Endothelial cell (in vitro differentiated cells): ENCODE measurements at places on chromosomes 6 and 20. TPM values are rescaled to one million over a fixed set of nuclear protein-coding genes. Genes with fewer than 3 reads are reported as not detected.

DNA sequence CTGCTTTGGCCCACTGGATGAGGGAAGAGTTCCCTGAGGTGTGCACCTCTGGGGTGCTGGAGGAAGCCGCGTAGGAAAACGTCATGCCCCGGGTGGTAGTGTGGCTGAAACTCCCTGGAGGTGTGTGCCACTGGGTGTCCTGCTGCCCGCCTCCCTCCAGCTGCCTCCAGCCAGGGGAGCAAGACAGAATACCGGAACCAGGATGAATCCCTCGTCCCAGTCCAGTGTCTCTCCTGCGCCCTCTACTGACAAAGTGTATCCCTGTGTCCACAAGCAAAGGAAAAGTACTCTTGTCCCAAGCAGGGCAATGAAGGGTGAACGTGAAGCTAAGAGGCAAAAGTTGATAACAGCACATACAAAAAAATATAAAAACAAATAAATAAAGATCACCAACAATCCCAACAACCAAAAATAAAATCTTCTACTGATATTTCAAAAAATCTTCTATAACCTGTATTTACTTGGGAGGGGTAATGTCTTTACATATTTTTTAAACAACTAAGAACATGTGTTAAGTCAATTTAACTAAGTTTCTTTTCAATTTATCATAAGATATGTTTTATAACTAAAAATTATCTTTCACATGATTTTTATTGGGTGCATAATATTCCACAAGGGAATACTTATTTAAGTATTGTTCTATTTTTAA is 437.6 kb downstream of the MAFB start:
- DNase-seq = peak; percentile 46

Gene HLA-DQA2
- total RNA-seq = not detected

Gene PPP1R16B
- 46.9 TPM for total RNA-seq

DNA sequence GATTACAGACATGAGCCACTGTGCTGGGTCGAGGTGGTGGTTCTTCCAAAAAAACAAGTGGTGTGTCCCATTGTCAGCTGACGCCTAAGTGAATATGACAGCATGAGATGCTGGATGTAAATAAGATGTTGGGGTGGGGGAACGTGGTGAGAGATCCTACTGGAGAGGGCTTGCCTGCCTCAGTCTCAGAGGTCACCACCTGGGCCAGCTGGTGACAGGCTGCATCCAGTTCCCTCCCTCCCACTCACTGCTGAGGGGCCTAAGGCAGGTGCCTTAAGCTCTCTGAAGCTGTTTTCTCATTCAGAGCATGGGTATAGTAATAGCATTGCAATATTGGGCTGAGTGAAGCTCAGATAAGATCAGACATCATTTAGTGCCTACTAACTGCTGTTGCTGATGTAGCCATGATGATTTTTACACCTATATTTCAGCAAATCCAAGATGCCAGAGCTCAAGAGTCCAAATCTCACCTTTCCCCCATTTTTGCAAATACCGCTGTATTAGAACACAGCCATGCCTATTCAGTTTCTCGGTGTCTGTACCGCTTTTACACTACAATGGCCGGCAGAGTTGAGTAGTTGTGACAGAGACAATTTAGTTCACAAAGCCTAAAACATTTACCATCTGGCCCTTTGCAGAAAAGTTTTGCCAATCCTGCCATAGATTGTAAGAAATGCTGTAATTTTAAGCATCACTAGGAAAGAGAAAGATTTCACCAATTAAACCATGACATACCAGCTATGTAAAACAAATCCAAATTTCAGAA is 171.3 kb downstream of the ANKRD60 start:
- DNase-seq = no peak

Gene BPIFB4
- total RNA-seq = 2.1 TPM

DNA sequence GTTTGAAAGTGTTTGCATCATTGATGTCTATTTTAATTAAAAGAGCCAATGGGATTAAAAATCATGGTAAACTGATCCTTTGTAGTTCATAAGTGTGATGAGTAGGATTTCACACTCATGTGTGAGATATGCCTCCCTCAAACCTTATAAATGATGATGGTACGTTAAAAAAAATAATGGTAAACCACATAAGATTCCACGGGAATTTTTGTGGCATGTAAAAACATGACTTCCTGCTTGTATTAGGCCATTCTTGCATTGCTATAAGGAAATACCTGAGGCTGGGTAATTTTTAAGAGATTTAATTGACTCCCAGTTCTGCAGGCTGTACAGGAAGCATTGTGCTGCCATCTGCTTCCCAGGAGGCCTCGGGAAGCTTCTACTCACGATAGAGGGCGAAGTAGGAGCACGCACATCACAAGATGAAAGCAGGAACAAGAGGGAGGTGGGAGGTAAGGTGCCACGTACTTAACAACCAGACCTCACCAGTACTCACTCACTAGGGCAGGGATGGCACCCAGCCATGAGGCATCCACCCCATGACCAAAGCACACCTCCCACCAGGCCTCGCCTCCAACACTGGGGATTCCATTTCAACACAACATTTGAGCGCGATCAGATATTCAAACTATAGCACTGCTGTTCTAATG is 187.6 kb upstream of the QKI start:
- no peak for DNase-seq

Gene OOEP
- total RNA-seq = not detected

Gene HDGFL1
- not detected for total RNA-seq

Gene FAM83C
- not detected for total RNA-seq

Gene ALDH5A1
- 7.2 TPM for total RNA-seq

GRCh38 chr6:12504325-12504966 is 212.1 kb upstream of the PHACTR1 start:
- peak; percentile 23 for DNase-seq

Gene HRH3
- not detected for total RNA-seq

- DNase-seq = no peak
These were observed 126.4 kb downstream of the SCML4 start for GRCh38 chr6:107697682-107698081.

Gene ACTL10
- total RNA-seq = not detected

Gene PPP1R3G
- total RNA-seq = 0.05 TPM

Gene IRF4
- total RNA-seq = not detected

DNA sequence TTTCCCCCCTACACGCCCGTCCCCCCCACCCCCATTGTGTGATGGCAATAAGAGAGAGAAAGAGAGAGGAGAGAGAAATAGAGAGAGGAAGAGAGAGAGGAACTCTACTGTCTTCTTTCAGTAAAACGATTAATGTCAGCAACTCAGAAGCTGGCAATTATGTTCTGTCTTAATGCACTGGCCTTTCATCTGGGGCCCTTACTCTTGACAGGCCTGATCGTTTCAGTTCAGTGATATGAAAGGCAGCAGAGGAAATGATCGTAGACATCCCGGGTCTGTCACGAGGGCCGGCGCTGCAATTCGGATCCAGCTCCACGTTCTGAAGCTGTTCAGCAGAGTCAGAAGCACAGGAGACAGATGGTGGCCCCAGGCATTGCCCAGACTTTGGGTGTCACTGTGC is 308.9 kb downstream of the ZNF217 start:
- no peak for DNase-seq

Gene CD93
- 139 TPM for total RNA-seq

Gene WFDC10B
- total RNA-seq = not detected

- no peak for DNase-seq
These were observed 75.6 kb downstream of the KLHL32 start for GRCh38 chr6:97000138-97000537.

- DNase-seq = no peak
These were observed 6.4 kb upstream of the KIF6 start for GRCh38 chr6:39731565-39731964.

- DNase-seq = no peak
These were observed 4.1 kb downstream of the MYLK4 start for GRCh38 chr6:2746557-2747061.

Gene CLPSL1
- not detected for total RNA-seq

DNA sequence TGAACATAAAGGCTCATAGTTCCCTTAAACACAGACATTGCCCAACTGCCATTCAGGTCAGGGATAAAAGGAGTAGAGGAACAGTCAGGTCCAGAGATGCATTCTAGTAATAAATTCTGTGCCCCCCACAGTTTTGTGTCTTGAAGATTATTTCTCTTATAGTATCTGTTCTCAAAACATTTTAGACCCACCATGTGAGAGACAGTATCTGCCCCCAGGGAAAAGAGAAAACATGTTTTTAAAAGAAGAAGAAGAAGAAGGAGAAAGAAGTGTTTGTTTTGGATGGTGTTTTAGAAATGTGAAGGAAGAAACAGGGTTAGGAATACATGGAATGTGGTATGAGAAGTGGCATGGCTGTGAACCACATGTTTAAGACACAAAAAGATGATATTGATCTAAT is 629.6 kb upstream of the EPHA7 start:
- DNase-seq = no peak

Gene PLA2G7
- total RNA-seq = 0.21 TPM

DNA sequence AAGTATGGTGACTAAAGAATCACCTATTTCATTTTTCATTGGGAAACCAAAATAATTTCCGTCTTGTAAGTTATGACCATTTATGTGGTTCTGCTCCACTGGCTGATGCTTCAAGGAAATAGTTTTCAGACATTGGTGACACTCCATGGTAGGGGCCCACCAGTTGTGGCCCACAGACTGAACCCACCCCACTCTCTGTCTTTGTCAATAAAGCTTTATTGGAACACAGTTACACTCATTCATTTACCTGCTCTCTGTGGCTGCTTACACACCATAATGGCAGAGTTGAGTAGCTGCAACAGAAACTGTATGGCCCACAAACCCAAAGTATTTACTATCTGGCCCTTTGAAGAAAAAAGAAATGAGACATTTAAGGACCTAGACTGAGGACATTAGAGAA is 78.5 kb downstream of the TBC1D7 start:
- DNase-seq = no peak

DNA sequence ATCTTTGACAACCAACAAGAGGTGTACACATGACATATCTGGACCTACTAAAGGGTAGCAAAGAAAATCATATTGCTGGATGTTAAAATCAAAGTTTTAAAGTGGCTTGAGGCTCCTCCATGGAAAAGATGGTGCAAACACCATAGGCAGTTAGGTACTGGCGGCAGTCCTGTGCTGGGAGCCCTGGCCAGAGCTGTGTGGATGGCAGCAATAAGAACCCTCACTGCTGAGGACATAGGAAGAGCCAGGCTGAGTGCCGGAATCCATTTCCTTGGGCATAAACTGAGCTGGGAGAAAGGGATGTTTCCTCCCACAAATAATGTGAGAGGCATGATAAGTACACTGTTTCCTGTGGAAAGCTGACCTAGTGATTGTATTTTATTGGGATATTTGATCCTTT is 89.9 kb downstream of the ARID1B start:
- peak; percentile 11 for DNase-seq

Gene POPDC3
- 5.2 TPM for total RNA-seq

DNA sequence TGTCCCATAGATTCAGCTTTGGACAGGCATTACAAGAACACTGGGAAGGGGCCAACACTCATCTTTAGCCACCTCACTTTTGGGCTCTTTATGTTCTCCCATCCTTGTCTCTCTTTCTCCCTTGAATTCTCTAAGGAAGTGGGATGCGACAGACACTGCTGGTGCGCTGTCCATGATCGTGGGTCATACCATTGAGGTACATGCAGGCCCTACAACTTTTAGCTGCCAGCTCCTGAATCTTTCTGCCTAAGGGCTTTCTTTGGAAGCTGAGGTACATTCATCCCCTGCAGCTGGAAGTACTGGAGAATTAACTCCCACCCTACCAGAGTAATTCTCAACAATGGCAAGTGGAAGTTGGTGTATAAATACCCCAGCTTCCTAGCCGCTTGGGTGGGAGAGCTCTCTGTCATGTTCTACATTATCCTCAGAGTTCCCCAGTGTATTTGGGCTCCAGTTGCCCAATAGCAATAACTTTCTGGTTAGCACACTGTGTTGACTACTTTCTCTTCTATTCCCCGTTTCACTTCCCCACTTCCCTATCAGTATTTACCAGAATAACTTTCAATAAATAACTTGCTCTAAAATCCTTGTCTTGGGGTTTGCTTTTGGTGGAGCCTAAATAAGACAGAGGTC is 309.4 kb upstream of the RNF24 start:
- DNase-seq = no peak

GRCh38 chr6:158819213-158819976 is at the start of gene EZR:
EZR (minus strand) TSS chr6:158819368; CDS start chr6:158818093, 1,275 bp downstream.
- DNase-seq = peak; percentile 73

DNA sequence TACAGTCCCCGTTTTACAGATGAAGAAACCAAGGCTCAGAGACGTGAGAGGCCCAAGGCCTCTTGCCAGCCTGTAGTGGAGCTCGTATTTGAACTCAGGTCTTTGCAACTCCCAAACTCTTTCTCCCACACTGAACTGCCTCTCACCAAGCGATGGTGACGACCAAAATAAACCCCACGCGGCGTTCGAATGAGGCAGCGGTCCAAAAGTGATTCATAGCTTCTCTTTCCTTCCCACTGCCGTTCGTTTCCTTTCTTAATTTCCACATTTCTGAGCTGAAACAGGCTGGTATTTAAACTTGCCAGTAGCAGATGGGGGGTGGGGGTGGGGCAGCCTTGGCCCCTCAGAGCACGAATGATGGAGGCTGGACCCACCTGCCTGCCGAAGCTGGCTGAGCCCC is 252.9 kb upstream of the KCNG1 start:
- DNase-seq = no peak

DNA sequence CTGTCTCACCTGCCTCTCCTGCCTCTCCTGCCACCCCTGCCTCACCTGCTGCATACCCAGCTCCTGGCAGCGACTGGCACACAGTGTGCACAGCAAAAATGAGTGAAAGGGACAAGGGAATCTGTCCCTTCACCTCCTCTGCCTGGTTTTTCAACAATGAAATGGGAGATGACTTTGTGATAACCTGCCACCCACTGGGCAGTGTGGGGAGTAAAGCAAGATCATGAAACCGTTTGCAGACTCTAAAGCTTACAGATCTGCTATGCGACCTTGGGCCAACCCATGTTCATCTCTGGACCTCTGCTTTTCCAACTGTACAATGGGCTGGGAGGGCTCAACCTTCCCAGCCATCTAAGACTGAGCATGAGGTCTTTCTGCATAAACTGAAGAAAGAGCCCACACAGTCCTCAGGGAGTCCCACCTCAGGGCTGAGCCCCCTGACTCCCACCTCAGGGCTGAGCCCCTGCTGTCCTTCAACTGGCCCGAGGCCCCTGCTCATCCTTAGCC is 81.1 kb downstream of the RIPOR3 start:
- DNase-seq = no peak

DNA sequence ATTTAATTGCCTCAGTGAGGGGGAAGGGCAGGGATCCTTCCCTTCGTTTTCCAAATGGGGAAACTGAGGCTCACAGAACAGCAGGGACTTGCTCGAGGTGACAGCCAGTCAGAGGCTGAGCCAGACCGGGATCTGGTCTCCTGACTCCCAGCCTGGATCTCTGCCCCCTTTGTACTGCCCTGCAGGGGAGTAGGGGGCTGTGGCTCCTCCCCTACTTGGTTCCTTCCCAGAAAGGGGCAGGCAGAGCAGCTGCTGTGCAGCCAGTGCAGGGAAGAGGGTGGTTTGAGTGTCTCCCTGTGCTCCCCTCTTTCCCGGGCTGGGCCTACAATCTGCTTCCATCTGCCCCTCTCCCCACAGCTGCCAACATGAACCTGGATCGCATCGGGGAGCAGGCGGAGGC is 37.6 kb downstream of the UQCC2 start:
- no peak for DNase-seq

- DNase-seq = peak; percentile 79
These were observed 139.1 kb downstream of the KIF16B start for GRCh38 chr20:16434062-16434664.

Gene EMILIN3
- total RNA-seq = 0.28 TPM
